ENCODE measurements at places on chromosomes 1 and 21.

DNA sequence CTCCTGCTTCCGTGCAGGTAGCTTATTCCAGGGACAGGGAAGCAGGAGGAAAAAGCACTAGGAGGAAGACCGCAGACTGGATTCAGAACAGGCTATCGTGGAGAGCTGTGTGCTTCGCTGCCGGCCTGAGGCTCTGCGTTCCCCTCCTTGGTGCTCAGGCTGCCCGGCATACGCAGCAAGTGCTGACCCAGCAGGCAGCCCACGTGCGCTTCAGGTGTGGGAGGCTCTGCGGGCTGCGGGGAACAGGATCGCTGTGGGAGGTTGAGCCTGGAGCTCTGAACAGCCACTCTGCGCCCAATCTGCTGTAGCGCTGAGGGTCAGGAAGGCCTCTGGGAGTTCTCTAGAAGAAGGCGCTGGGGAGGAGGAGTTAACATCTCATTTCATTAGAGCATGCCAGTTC is 27.9 kb downstream of the DOP1B start:
- DNase-seq: no peak

DNA sequence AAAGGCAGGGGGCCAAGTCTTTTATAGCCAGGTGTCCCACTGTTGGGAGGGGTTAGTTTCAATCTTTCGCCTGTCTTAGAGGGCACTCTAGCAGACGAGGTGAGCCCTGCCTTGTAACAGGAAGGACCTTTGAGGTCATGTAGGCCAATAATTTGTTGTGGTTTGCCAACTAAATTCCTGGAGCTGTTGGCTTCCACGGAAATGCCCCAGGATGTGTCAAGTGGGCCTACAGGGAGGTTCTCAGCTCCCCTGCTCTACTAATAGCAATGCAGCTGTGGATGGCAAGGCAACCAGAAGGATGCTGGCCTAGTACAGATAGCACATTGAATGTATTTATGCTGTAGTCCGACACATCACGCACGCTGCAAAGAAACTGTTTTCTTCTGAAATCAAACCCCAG is 22.3 kb upstream of the CASQ2 start:
- no peak for DNase-seq

DNA sequence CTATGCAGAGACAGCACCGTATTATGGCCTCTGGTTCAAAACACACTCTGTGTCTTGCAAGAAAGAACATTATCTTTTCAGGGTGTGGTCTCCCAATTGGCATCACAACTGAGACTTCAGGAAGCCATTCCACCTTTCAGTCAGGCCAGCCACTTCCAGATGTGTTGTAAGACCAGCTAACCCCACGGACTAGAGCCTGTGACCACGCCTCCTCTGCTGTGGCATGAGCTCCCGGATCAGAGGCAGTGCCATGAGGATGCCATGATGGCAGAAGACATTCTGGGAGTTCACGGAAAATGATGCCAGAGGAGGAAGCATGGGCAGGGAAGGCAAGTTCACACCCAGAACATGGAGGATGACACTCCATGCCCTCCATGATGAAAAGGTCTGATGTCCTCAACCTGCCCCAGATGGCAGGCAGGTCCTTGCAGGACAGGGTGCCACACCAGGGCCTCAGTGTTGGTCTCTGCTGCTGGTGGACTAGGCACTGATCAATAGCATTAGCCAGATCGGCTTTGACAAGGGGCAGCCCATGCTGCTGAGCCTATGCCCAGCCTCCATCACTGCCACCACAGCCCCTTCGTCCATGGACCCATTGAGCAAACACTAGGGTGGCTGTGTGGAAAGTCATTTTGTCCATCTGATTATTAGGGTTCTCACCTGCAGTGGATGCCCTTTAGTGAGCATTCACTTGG is 341.6 kb downstream of the MATN1 start:
- DNase-seq: no peak

DNA sequence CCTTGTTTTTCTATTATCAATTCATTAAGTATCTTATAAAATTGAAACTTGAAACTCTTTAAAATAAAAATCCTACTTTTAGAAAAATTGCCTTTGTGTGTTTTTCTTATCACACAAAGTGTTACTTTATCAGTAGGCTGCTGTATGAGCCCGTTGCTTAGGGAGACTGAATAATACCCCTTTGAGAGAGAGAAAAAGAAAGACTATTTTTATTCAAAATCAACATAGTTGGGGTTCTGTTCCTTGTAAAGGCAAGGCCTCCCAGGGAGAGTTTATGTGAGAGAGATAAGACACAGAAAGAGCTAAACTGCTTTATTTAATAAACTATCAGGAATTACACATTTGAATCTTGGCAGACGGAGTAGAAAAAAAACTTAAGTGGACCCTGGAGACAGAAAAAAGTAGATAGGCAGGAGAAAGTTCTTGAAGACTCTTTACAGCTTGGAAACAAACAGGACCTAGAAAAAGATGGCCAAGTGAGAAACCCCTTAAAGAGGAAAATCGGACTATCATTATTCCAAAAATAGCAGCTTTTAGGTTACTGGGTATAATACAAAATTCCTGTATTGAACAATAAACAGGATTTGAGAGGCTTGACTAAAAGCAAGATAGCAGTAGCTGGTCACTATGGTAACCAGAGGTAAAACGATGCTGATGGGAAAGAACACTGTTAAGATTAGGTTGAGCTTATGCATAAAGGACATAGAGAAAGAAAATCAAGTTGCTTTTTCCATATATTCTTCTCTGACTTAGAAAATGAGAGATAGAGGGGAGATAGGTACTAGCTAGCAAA is 170.9 kb downstream of the LRRC7 start:
- no peak for DNase-seq

GRCh38 chr1:216075339-216075738 is 347.9 kb downstream of the USH2A start:
- DNase-seq: no peak

- no peak for DNase-seq
These were observed 21.5 kb upstream of the MTARC2 start for GRCh38 chr1:220726634-220727033.

DNA sequence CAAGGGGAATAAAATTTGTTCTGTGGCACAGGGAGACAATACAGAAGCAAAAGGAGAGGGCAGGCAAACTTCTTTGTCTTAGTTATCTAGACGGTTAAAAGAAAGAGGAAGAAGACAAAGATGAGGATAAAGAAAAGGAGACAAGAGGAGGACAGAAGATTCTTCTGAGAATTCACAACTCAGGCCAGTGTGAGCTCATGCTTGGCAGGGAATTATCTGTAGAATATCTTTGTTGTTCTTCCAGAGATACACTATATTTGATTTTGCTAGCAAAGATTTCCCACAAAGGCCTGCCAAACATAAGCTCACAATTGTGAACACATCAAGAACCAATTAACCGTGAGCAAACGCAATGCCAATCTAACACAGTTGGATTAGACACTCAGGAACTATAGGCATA is 21.4 kb downstream of the SLC16A1 start:
- no peak for DNase-seq

DNA sequence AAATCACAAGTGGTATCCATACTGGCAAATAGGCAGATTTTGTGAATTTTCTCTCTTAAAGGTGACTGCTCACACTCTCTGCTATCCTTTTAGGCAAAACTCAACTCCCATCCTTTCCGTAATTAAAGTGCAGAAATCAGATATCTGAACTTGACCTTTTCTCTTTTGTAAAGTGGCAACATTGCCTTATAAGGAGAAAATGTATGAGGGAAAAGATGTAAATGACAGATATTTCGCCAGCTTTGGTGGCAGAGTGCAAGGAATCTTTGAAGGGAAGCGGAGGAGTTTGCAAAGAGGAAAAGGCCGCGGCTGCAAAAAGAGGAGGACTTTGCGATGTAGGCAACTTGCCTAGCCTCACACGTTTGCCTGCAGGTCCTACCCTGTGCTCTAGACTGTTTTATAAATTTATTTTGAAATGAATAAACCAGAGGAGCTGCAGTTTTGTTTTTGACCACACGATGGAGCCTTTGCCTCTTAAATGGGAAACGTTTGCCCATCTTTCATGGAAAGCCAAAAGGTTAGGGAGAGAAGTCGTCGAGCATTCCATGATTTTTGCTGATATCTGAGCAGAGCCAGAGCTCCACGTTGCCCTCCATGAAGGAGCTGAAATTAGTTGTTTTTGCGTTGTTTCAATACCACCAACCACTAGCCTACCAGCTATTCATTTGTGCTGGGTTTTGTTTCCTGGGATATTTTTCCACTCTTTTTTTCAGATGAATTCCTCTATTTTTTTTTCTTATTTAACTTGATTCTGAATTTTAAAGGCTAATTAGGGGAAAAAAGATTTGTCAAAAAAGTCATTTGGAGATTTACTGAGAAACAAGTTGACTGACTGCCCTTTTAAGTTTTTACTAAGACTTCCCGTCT is 242.3 kb downstream of the LMX1A start:
- no peak for DNase-seq

GRCh38 chr1:43373066-43373940 is 5.5 kb upstream of the ELOVL1 start:
- no peak for DNase-seq

- no peak for DNase-seq
These were observed 33.9 kb upstream of the IPO9 start for GRCh38 chr1:201795066-201795465.

DNA sequence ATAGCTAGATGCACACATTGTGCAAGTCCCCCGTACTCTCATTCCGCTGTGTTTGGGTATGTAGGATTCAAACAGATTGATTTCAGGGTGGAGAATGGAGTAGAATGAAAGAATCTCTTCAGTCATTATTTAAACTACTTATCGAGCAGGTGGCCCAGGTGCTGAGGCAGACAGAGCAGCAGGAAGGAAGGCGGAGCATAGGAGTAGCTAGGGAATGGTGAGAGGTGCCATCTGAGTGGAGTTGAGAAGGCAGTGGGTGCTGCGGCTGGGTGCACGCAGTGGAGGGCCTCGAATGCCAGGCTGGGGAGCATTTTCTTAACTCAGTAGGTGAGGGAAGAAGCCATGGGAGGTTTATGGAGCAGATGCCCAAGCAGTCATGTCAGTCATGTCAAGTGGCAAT is 45.2 kb upstream of the CD101 start:
- no peak for DNase-seq

DNA sequence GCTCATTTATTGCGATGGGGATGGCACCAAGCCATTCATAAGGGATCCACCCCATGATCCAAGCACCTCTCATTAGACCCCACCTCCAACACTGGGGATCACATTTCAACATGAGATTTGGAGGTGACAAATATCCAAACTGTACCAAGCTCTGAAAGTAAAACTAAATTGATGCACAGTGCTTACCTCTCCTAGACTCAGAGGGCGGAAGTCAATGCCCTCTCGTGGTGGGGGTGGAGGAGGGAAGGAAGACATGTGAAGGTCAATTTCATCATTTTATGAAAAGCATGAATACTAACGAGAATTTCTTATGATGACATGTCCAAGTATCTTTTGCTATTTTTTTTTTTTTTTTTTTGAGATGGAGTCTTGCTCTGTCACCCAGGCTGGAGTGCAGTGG is 120.0 kb downstream of the PGBD5 start:
- no peak for DNase-seq

DNA sequence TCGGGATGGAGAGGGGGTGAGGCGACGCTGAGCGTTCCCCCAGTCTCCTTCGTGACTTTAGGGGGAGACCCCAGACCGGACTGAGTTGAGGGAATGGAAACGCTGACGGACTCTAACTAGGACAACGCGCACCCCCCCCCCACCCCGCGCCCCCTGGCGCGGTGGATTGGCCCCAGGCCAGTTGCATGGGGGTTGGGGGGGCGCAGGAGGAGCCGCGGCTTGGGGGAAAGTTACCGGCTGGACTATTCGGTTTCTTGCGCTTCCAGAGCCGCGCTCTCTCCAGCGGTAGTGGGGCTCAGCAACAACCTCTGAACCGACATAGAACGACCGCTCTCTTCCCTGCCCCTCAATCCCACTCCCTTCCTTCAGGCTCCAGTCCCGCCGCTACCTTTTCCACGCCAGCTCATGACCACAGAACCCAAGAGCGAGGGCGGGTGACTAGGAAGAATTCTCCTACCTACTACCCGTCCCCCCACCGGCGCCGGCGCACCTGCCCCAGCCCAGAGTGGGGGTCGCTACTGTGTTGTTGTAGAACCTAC is 694 bp downstream of the ZBTB7B start:
- DNase-seq: no peak

GRCh38 chr1:246651012-246651695 is 73.1 kb upstream of the SCCPDH start:
- no peak for DNase-seq

DNA sequence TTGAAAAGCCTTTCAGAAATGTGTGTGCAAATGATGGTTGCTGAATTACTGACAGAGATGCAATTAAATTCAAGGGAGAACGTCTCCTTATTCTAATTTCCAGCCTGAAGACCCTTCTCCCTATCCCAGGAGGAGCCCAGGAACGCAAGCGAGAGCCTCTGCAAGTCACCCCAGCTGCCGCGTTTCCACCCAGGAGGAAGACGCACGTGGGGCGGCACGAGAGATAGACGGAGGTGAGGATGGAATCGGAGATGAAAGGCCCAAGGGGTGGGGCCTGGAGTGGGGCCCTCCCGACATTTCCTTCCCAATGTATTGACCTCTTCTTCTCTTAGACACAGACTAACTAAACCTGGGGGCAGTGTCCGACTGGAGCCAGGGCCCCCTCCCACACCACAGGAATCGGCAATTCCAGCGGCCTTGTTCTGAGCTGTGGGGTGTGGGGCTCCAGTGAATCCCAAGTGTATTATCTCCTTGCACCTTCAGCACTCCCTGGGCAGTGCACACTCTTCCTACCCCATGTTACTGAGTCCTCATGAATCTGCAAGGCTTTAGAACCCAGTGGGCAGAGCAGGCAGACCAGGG is 322.5 kb downstream of the AJAP1 start:
- DNase-seq: no peak

GRCh38 chr1:97433094-97433823 is 487.6 kb downstream of the DPYD start:
- no peak for DNase-seq

DNA sequence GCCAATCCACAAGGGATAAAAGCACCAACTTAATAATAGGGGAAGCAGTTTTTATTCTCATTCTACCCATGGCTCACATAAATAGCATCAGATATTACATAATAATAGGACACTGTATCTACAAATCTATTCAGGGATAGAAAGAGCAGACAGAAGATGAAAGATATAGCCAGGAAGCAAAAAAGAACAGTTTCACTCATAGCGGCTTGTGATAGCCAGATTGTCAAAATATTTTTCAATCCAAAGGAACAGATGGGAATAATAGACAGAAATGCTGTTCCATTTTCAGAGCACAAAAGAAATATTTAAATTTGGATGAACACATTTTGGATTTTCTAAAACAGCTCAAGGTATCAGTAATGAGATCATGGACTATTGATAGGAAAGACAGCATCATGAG is 232.5 kb upstream of the GREM2 start:
- no peak for DNase-seq

Data from stimulated activated CD4-positive, alpha-beta T cell treated with anti-CD3 and anti-CD28 coated beads, TNF-alpha, amount 100 ng/mL, for 1 hour (primary cell).